ENCODE measurements at places on chromosomes 13 and 19.

GRCh38 chr13:99484473-99484872 lies 16.8 kb upstream of the TM9SF2 start:
- DNase-seq: no peak

- DNase-seq: no peak
Observed at GRCh38 chr19:6802336-6803035, 30.0 kb downstream of the VAV1 start.

GRCh38 chr19:543910-544608 lies at the start of gene GZMM:
Gene GZMM, plus strand, starts transcription at chr19:544053. Its CDS starts 19 bp downstream, at chr19:544072.
- no peak for DNase-seq

GRCh38 chr19:2016041-2016807 lies 710 bp upstream of the BTBD2 start:
- peak; percentile 75 for DNase-seq

DNA sequence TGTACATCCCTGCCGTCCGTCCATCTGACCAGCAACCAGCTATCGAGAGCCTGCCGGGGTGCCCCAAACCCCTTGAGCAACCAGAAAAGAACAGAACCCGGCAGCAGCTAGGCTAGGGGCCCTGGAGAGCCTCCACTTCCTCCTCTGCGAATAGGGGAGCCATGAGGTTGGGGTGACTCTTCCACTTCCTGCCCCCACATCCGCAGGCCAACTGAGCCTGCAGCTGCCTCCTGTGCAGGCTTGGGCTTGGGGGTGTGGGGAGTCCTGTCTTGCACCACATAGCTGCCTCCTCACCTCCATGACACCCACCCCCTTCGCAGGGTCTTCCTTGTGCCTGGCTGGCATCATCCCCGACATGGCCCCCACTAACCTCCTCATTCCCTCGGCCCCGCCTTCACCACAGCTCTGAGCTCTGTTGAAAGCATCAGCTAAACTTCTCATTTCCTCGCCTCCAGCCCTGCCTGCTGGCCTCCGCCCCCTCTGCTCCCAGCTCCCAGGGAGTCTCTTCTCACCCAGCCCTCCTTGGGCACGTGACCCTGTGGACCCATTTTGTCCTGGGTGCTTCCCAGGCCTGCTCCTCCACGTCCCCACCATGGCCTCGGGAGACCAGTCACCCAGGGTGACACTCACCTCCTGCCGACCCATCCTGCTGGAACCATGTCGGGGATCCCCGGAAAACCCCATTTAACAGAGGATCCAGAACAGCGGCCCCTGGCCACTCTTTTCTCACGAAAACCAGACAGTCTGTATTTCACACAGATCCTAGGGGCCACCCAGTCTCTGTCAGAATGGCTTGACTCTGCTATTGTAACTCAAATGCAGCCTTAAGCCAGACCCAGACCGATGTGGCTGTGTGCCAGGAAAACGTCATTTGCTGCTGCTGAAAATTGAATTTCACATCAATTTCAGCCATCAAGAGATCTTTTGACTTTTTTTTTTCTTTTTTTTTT lies 50.4 kb downstream of the MYO9B start:
- no peak for DNase-seq

- DNase-seq: no peak
Observed at GRCh38 chr13:51729866-51730553, 74.0 kb downstream of the DHRS12 start.

DNA sequence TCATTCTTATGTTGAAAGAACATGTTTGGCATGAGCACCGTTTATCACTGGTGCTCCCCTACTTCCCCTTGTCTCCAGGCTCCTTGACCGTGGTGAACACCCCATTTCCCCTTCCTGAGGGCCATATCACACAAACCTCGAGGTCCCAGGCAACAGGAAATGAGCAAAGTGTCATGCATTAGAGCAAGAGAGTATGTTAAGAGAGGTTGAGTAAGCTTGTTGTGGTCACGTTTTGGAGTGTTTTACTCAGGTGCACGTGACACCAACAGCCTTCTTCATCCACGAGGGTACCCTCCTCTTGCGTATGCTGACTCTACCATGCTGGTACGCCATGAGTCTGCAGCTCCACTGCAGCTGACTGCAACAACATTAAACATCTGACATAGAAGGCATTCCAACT lies 482.2 kb upstream of the NBEA start:
- DNase-seq: no peak

DNA sequence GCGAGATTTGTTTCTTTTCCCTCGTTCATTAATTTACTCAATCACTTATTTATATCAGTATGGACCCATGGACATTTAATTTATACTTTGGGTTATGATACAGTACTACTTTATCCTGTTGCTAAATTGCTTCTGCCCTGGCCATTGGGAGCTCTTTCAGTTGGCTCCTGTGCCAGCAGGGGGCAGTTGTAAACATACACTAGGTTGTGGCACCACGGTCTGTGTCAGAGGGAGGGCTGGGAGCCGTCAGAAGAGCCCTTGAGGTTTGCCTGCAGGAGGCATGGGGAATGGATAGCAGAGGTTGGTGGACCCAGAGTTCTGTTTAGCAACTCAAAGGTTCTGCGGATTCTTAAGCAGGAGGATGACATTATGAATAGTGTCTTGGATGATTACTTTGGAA lies 94.3 kb downstream of the ERCC5 start:
- DNase-seq: no peak

GRCh38 chr19:10085641-10086590 lies at the start of gene SHFL:
Gene SHFL, plus strand, starts transcription at chr19:10086317. Its CDS starts 111 bp downstream, at chr19:10086428.
- DNase-seq: no peak

DNA sequence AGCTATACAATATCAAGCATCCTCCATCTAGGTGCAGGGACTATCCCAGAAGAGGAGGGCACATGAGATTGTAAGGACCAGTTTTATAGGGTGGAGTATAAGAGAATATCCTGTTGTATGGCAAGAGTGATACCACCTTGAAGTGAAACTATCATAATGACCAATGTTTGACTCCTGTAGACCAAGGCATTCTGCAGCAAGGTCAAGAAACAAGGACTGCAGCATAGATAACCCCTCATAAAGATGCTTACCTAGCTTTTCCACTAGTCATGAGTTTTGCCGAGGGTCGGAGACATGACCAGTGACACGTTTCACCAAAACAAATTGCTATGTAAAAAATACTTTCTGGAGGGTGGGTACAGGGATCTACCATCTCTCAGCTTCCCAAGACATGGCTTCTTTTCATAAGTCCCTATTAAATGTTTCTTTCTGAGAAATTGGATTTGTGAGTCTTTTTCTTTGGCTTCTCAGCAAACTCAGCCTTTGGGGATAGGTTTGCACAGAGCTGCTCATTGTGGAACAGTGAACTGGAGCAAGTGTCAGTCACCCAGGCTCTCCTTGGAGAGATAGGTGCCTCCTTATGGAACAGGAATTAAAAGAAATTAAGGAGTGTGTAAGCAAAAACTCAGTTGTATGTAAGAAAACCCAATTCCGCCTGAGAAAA lies 28.2 kb upstream of the CYSLTR2 start:
- no peak for DNase-seq

GRCh38 chr19:54017261-54017660 lies 25.8 kb downstream of the CACNG6 start:
- DNase-seq: no peak

DNA sequence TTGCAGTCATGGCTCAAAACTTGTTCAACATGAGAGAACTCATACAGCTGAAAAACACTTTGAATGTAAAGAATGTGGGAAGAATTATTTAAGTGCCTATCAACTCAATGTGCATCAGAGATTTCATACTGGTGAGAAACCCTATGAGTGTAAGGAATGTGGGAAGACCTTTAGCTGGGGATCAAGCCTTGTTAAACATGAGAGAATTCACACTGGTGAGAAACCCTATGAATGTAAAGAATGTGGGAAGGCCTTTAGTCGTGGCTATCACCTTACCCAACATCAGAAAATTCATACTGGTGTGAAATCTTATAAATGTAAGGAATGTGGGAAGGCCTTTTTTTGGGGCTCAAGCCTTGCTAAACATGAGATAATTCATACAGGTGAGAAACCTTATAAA lies 20.1 kb downstream of the ZNF283 start:
- DNase-seq: no peak

DNA sequence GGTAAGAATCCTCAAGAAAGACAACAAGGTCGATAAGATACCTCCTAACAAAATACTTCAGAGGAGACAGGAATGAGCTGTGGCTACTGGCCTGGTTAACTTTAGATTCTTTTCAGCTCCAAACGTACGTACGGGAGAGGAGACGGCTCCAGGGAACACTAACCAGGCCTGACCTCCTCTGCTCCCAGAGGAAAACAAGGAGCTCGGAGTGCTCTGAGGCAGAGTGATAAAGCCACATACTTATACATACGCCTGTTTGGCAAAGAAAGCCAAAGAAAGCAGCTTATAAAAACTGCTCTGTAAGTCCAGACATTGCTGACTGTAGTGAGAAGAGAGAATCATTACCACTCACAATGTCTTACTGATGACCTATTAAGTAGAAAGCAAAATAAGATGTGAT lies 263.9 kb downstream of the MZT1 start:
- DNase-seq: no peak

DNA sequence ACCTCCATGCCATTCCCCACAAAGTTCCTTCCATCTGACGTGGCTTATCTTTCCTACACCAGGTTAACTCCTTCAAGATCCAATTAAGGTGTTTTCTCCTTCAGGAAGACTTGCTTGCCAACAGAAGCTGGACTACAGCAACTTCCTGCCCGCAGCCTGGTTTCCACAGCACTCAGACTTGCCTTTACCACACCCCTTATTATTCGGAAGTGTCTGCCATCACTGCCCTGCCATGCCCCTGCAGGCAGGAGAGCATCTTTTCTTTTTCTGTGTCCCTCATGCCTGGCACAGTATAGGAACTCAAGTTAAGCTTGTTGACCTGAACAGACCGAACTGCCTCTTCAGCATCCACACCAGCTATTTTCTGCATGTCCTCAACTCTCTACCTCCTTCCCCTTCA lies 168.0 kb downstream of the FOXO1 start:
- no peak for DNase-seq

GRCh38 chr19:5772416-5772815 lies 12.1 kb downstream of the PRR22 start:
- DNase-seq: no peak

GRCh38 chr13:22926748-22927400 lies 253.9 kb upstream of the SGCG start:
- no peak for DNase-seq

GRCh38 chr13:89891416-89891815 lies 1456.1 kb upstream of the MIR17HG start:
- no peak for DNase-seq

GRCh38 chr19:38786572-38787265 lies 2.3 kb upstream of the LGALS7B start:
- DNase-seq: peak; percentile 1

DNA sequence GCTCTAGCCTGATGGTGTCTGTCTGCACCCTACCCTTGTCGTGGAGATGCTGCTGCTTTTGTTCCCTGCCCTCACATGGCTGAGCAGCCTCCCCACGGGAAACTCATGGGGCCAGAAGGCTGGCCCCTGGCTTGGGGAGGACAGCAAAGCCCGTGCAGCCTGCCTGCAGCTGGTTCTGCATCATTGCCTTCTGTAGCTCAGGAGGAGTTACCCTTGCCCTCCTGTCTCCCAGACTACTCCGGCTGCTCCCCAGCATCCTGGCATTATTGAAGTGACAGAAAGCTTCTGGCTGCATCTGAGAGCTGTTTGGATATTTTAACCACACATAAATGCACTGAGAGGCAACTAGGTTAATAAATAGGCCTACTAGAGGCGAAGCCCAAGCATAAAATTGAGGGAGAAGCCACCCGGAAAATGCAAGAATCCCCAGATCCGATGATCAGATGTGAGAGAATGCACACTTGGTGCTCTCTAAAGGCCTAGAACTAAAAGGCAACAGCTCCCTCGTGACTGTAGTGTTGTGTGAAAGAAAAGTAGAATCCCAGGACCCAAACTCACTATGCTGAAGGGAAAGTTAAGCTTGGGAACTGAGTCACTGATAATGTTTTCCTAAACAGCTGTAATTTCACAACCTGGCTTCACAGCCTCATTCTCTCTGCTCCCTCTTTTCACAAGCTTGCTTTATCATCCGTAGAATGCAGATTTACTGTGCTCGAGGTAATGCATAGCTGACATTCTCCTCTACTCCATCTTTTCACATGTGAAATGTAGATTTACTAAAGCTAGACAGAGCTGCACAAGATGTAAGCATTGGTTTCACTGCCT lies 110.8 kb downstream of the TNFRSF19 start:
- no peak for DNase-seq

DNA sequence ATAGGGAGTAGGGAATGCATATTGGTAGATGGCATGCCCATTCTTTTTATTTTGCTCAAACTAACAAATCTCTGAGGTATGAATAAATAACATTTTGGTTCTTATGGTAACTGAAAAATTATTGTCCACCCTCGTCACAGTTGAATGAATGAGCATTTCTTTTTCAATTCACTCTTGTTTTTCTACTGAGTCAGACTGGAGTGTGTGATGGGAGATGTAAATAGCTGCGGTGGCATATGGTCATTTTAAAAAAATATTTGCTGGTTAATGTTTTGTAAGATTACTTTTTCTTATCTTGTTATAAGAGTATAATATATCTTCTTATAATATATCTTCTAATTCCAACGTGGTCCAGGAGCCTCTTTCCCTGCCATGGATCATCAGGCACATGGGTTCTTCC lies 586.5 kb downstream of the SLITRK5 start:
- no peak for DNase-seq

DNA sequence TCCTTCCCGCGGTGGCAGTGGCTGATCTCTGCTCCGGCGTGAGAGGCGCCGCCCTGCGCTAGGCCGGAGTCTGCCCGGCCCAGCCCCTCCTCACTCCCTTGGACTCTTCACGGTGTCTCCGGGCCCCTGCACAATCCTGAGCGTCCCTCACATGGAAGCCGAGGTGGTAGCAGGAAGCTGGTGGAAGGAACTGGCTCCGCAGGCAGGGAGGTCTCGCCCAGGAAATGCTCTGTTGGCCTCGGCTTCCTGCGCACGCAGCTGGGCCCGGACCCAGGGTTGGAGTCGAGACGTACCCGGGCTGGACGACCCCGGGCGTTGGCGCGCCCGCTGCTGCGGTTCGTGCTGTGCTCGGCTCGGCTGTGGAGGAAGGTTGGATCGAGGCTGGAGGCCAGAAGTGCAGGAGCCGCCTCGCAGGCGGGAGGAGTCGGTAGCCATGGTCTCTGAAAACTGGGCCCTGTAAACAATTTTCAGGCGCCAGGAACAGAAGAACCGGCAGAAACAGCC lies 46.3 kb downstream of the ZNF724 start:
- no peak for DNase-seq

- no peak for DNase-seq
Observed at GRCh38 chr19:7848779-7849457, 18.9 kb downstream of the EVI5L start.

Measured in NCI-H1105 treated with DMSO at 0.1 percent for 48 hours (cell line).